AG10803 (cell line): ENCODE measurements at places on chromosomes 2 and 18.

DNA sequence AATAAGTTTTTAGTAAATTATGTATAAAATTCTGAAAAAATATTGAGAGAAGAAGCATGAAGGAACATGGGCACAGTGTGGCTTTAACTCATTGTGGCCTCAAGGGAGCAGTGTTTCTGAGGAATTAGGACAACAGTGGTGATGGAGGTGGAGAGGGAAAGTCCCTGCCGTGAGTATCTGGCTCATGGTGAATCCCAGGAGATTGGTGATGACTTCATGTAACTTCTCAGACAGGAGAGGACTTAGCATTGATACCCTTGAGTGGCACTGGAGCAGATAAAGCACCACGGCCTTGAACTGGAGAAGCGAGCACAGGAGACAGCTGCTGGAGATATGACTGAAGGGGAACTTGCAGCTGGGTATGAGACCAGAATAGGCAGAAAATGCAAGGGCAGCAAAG, 35.0 kb upstream of the LRP1B start:
- DNase-seq, result peak; percentile 20

GRCh38 chr2:189421644-189422043, 19.6 kb upstream of the WDR75 start:
- peak; percentile 75 for DNase-seq

DNA sequence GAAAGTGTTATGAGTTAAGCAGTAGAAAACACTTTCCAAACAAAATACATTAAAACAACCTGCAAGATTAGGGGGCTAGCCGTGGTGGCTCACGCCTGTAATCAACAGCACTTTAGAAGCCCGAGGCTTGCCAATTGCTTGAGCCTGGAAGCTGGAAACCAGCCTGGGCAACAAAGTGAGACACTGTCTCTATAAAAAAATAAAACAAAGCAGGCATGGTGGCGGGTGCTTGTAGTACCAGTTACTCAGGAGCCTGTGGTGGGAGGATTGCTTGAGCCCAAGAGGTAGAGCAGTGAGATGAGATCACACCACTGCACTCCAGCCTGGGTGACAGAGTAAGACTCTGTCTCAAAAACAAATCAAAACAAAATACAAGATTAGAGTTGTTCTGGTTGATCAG, 208.3 kb downstream of the ERBB4 start:
- DNase-seq, result no peak

DNA sequence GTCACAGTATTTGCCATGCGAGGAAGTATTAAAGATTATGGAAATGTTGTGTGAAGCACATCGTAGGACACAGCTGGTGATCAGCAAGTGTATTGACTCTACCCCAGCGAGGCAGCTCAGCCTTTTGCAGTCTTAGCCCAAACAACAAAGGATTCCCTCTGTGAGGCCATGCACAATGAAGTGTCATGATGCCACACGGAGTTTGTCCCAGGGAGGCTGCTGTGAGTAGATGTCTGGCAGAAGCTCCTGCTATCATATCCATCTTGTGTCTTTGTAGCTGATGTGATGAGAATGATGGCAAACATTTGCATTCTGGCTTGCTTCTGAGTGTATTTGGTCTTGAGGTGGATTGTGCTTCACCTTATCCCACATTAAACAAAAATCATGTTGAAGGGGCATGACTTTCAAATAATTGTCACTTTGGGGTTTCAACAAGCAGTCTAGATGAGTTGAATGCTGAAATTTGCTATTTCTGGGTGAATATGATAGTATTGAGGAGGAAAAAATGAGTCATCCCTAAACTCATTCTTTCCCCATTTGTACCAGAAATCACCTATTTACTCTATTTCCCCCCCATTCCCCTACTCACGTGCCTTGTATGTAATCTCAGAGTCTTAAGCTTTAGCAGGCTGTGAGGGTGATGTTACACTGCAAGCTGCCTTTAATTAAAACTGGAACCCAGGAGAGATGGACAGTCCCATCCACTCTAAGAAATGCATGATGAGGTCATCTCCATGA, 273.5 kb downstream of the RNF144A start:
- peak; percentile 9 for DNase-seq

DNA sequence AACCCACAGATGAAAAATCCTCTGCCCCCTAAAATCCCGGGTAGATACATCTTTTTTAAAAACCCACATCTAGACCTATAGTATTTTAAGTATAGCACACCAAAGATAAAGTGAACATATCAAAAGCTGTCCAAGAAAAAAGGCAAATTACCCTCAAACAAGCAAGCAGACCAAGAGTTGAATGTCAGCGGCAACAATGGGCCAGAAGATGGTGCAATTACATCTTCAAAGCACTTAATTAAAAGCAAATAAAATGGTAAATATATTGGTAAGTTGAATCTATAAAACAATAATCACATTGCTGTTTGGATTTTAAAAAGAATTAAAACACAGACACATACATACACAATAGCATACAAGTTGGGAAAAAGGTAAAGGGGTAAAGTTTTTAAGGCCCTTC, 98.5 kb downstream of the MYOM1 start:
- no peak for DNase-seq

- DNase-seq, result no peak
These were observed 98.2 kb downstream of the TNS1 start for GRCh38 chr2:217904614-217904965.

DNA sequence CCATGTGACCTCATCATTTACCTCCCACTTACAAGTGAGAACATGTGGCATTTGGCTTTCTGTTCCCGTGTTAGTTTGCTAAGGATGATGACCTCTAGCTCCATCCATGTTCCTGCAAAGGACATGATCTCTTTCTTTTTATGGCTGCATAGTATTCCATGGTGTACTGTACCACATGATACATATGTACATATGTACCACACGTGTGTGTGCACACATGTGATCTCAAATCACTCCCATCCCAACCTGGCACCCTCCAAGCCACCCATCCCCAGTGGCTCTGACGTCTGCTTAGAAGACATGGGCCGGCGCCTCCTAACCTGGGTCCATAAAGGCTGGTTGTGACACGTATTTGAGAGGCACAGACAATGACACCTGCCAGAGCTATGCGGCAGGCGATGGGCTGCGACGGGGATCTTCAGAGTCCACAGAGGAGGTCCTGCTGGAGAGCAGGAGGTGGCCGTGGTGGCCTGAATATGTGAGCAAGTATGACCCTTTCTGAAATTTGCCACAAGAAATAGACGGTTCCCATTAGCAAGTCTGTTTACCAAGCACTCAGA, 8.8 kb upstream of the SALL3 start:
- no peak for DNase-seq

GRCh38 chr2:68000170-68000825, 62.5 kb downstream of the C1D start:
- DNase-seq, result peak; percentile 58

DNA sequence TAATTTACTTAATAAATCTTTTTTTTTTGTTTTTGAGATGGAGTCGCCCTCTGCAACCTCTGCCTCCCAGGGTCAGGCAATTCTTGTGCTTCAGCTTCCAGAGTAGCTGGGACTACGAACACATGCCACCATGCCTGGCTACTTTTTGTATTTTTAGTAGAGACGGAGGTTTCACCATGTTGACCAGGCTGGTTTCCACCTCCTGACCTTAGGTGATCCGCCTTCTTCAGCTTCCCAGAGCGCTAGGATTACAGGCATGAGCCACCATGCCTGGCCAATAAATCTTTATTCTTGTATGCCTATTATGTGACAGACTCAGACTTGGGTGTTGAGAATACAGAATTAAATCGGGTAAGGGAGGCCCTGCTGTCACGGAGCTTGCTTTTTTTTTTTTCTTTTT, 16.7 kb upstream of the ASXL2 start:
- no peak for DNase-seq

DNA sequence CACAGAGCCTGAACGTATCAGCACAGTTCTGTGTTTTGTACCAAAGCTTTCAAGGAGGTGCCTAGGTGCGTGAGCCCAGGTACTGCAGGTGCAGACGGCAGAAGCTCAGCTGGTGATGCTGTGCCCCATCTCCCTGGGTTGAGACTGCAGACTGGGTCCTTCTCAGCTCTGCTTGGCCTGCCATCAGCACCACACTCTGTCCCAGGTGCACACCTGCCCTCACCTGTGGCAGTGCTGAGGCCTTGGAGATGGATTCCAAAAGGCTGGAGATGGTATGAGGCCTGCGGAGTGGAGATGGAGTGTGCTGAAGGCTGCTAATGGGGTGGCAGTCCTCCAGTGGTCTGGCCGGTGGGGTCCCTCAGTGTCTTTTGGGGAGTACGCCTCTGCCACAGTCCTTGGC, 9.3 kb downstream of the LDLRAD4 start:
- DNase-seq, result no peak

GRCh38 chr2:235495373-235496238, 1.8 kb downstream of the AGAP1 start:
- no peak for DNase-seq

GRCh38 chr2:215356948-215357461, 45.1 kb downstream of the ATIC start:
- peak; percentile 78 for DNase-seq

DNA sequence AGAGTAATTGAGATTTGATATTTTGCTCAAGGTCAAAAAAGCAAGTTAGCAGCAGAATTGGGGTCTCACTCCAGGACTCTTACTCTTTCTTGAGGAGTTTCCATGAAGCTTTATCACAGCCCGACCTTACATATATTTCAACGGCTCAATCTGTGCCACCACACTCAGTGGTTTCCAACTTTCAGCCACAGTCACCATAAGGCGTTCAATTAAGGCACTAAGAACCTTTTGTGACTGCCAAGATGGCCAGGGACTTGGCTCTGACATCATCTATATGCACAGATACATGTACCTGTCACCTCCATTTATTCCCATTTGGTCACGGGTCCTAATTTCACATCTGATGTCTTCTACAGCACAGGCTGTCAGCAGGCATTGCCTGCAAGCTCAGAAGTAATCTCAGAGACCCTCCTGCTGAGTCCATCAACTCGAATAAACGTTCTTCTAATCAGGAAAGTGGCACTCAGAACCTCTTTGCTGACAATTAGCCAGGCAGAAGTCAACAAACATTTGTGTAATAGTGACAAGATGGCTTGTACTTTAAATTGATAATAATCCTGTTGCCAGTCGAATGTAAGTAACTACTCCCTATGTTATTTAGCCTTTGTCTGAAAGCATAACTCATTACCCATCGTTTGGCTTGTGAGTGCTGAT, 16.1 kb downstream of the DYTN start:
- no peak for DNase-seq

DNA sequence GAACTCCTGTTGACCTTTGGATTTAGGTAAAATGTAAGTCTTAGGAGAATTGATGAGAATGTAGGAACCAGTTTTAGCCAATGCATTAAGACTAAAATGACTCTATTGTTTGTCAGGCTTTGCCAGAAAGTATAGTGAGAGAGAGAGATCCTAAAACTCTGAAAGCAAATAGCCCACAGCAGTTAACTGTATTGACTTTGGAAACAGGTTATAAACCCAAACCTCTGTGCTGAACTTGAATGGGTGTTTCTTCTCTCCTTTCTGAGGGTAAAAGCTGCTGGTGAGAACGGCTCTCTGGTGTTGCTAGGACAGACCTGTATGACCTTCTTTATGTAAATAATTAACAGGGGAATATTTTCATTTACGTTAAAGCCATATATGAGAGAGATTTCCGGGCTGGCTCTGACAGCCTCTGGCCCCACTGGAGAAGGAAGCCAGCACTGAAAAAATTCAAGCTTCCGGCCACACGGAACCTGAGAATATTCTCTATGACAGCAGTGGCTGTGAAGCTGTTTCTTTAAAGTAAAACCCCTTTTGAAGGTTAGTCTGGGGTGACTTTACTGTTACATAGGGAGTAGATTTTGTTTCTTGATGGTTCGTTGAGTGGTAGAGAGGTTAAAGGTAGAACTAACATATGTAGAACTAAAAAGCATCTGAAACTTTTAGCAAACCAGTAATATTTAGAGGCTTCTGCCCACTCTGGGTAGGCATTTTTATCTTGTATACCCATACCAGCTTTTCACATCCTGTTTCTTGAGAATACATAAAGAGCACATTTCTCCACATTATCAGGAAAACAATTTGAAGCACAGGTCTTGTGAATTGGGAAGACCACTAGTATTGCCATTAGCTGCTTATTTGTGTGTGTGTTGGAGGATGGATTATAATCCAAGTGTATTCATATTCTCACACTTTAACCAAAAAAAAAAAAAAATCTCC, 123.8 kb downstream of the SPTBN1 start:
- no peak for DNase-seq

DNA sequence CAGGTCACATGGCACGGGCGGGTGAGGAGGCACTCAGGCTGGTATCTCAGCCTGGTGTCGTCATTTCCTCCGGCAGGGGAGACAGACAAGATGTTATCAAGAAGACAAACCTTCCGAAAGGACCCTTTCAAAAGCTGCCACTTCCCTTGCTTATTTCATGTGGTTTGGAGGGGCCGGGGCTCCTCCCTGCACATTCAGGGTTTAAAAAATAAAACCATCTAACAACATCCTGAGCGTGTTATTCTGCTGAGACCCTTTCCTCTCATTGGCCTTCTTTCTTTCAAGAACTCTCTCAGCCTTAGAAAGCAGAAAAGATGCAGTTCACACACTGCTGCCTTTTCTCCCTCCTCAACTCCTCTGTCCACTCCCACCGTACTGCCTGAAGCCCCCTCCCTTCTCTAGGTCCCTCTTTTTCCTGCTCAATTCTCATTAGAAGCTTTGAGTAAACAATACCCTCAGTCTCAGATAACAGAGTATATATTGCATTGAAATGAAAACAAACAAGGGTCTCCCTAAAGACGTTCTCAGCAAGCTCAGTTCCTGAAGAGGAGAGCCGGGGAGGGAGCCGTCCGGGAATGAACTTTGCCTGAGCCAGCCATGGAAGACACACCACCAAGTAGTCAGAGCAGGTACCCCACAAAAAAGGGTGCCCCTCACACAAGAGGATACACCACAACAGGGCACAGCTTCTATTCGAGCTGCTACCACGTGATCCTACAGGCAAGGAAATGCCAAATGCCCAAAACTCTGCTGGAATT, 9.7 kb downstream of the SMAD7 start:
- no peak for DNase-seq

DNA sequence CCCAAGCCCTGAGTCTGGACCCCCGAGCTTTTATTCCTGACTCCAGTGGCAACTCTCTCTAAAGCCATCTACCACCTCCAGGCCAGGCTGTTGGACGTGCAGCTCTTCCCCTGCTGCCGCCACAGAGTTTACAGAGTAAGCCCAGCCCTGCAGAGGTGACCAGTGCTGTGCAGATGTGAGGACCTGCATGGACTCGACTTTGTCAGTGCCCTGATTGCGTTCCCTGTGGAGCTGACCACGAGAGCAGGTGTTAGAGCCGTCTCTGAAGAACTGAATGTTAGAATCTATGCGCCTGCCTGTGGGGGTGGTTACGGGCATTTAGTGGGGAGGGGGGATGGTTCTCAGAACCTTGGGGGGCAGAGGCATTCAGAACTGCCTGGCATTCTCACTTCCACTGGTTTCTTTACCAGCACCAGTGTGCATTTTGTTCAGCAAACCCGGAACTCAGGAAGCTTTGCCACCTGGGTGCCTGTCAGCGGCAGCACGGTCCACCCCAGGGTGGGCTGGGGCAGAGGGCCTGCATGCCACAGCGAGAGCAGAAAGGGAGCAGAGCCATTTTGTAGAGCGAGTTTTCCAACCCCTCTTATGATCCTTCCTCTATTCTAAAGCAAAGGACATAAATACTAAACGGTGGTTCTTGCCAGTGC, 137.9 kb downstream of the KLHL29 start:
- DNase-seq, result no peak

GRCh38 chr2:145748927-145749326, 1229.0 kb upstream of the ZEB2 start:
- no peak for DNase-seq

- peak; percentile 20 for DNase-seq
These were observed at the start of gene GALNT14 for GRCh38 chr2:31138037-31138962. Gene GALNT14, minus strand, starts transcription at chr2:31138440. Its CDS starts 354 bp downstream, at chr2:31138086.

- DNase-seq, result no peak
These were observed 352.8 kb downstream of the RNF144A start for GRCh38 chr2:7270011-7270431.
